ENCODE measurements at places on chromosomes 11 and 22.

DNA sequence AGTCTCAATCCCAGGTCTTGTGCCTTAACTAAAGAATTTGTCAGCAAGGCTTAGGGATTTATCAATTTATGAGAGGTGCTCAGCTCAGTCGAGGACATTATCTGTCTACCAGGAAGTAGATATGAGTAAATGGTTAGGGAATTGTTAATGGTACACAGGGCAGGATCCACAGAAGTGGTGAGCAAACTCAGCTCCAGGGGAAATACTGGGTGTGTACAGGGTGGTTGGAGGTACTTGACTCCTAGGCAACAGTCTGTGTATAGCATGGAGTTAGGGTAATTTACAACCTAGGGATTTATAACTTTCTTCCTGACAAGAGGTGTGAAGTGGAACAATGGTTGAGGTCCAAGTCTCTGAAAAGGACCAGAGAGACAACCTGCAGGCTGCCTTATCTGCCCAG lies 123.4 kb upstream of the OR9Q1 start:
- DNase-seq = no peak

DNA sequence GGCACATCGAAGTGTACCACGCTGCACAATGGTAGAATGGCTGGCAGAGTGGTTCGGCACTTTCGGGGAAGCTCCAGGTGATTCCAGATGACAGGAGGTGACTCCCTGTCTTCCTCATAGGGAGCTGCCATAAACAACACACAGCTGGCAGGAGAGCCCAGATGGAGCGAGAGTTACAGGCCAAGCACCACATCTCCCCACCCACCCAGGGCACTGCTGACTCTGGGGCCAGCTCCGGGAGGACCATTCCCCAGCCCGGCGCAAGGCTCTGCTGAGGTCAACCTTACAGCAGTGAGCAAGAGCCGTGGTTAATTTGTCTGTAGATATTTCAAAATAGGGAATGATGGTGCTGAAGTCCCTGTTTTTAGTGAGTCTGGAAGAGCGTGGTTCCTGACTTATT lies 78.8 kb upstream of the HMGXB4 start:
- no peak for DNase-seq

- no peak for DNase-seq
Measured at GRCh38 chr11:19253153-19253745, 12.5 kb upstream of the E2F8 start.

GRCh38 chr11:84518631-84519183 lies 1108.4 kb downstream of the DLG2 start:
- no peak for DNase-seq

DNA sequence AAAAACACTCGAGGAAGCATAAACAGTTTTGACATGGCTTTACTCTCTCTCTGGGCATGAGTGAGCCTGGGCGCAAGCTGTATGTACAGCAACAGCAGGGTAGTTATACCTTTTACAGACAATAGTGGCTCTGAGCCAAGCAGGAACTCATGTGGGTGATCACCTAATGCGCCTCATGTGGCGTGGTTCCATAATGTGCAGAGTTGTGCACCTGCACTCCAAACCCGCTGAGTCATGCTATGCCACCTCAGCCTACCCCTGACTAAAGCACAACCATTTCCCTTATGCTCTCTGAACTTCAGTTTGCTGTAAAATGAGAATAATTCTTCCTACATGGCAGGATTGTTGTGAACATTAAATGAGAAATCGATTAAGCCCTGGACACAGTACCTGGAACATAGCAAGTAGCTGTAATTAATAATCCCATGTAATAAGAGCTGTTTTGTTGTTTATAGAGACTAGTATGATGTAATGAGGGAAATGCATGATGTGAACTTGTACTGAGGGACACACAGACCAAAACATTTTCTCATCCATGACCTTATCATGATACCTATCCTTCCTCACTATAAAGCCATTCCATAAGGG lies 71.6 kb downstream of the CCDC34 start:
- no peak for DNase-seq

- no peak for DNase-seq
Measured at GRCh38 chr22:20798974-20799373, 25.1 kb downstream of the SERPIND1 start.

- DNase-seq = no peak
Measured at GRCh38 chr11:33709466-33709865, 8.8 kb upstream of the C11orf91 start.

DNA sequence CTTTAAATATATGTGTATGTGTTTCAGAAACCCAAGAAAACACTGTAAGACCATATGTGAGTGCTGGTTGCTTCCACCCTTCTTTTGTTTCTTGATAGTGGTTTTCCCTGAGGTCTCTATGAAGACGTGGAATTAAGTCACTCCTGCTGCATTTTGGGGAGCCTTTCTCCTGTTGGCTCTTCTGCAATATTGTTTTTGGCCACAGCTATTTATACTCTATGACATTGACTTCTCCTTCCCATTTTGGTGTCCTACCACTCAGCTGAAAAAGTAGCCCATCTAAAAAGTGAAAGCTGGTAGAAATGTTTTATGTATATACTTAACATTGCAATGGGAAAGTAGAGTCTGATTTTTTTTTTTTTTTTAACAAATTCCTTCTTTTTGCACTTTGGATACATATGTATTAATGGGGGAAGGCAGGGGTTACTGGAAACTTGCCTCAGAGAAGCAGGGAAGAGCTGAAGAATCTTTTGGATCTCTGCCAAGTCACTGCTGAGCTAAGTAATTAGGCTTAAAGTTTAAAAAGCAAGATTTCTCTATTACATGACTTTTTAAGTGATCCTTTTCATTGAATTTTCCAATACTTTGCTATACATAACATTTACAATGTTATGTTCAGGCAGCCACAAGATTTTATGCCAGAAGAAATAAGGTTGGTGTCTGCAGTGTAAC lies 1.8 kb downstream of the TTC17 start:
- peak; percentile 69 for DNase-seq

DNA sequence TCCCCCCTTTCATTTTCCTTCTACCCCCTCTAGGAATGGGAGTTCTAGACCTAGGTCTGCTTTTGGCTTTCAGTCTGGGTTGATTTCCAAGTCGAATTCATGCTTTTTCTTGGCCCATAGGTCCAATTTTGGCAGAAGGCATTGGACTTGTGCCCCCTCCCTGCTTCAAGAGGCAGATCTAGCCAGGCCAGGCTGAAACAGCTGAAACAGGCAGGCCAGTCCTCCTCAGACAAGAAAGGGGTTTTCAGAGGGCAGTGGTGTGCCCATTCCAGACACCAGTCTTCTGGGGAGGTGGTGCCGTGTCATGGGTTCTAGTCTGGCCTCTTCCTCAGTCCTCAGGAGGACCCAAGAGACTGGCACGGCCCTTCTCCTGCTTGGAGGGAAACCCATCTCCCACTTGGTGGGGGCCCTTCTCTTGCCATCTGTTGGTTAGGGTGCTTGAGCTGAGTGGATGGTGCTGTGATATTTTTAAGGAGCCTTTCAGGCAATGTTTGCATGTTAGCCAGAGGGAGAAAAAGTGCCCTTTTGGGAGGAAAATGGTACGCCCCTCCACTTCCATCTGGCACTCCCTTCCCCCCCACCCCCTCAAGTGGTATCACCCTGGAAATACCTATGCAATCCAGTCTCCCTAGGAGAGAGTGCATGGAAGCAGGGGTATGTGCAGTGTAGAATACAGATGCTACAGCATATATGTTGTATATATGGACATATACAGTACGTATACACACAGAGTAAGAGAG lies 53.6 kb downstream of the SYT13 start:
- DNase-seq = no peak

DNA sequence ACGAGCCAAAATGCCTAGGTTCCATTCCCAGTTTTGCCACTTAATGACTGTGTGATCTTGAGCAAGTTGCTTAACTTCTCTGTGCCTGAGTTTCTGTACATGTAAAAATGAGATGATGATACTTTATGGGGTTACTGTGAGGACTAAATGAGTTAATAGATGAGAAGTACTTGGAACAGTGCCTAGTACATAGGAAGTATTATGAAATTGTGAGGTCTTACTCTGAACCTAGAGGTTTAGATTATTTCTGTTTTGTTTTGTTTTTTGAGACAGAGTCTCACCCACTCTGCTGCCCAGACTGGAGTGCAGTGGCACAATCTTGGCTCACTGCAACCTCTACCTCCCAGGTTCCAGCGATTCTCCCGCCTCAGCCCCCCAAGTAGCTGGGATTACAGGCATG lies 227.0 kb upstream of the POU2AF2 start:
- DNase-seq = no peak

GRCh38 chr11:67273260-67273990 lies 7.2 kb downstream of the GRK2 start:
- DNase-seq = no peak

GRCh38 chr11:118012083-118012669 lies 26.0 kb downstream of the IL10RA start:
- no peak for DNase-seq

GRCh38 chr11:113637636-113638035 lies 68.5 kb downstream of the TMPRSS5 start:
- no peak for DNase-seq

DNA sequence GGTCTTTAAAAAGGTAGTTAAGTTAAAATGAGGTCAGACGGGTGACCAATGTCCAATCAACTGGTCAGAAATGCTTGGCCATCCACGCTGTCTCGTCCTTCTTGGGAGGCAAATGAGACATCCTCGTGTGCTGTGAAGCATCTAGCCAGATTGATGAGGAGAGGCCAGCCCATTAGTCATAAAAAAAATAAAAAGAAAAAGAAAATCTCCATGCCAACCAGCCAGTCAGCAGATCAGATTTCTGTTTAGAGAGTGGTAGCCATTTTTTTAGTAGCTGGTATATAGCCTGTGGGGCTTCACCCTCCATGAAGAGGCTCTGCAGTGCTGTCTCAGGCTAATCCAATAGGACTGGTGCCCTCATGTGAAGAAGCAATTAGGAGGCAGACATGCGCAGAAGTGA lies 343.1 kb upstream of the SYN3 start:
- no peak for DNase-seq

GRCh38 chr11:57131080-57131790 lies 50.5 kb upstream of the LRRC55 start:
- DNase-seq = no peak

- peak; percentile 57 for DNase-seq
Measured at GRCh38 chr11:14249121-14249963, 109.6 kb downstream of the RRAS2 start.

- no peak for DNase-seq
Measured at GRCh38 chr11:44928144-44928543, 22.5 kb downstream of the TP53I11 start.

DNA sequence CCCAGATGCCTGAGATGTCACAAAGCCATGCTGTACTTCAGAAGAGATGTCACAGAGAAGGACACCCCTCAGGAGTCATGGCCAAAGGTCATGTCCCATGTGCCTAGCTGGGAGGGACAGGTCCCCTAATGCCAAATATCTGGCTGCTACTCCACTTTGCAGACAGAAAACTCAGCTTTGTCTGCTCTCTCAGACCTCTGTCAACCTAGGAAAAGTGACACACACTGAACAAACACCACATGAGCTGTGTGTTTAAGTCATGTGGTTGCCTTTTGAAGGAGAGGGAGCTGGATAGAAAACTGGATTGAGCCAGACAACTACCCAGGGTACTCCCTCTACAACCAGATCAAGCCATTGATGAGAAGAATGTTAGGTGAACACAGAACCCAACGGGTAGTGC lies 3.5 kb downstream of the TRIM66 start:
- DNase-seq = no peak

- no peak for DNase-seq
Measured at GRCh38 chr11:22472306-22472705, 134.1 kb downstream of the SLC17A6 start.

DNA sequence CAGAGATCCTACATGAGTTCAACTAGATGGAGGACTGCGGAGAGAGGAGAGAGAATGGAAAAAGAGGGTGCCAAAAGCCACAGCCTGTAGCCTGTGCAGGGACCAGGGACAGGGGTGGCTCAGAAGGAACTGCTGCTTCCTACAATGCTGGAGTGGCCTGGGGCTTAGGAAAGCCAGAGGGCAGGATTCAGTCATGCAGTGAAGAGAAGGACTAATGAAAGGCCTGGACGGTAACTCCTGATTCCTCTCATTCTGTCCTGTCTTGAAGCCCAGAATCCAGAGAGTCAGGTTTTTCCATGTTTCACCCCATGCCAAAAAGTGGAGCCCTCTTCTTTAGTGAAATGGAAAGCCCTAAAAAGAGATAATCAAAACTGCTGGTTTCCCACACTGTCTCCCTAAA lies 48.4 kb upstream of the INCENP start:
- no peak for DNase-seq

DNA sequence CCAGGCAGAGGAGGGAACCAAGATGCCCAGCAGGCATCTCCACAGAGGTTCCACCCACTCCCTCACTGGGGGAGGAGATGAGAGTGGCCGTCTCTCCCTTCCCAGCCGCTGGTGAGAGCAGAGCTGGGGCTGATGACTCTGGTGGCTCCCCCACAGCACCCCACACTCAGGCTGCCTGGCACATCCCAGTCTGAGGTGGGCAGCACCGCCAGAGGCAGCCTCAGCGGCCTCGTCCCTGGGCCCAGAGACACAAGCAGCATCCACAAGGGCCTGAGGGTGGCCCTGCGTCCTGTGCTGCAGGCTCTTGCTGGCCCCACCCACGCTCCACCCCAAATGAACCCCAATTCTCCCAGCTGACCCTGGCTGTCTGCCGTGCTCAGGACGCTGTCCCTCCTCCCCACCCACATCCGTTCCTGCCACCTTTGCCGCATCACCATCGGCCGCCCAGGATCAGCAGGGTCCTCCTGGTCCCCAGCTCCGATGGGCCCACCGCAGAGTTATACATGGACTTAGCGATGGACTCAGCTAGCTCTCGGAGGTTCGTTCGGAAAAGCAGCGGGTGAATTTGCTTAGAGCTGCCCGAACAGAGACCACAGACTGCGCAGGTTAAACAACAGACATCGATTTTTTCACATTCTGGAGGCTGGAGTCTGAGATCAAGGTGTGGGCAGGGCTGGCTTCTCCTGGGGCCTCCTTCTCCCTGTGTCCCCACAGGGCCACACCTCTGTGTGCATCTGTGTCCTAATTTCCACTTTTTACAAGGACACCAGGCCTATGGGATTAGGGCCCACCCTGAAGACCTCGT lies 20.2 kb upstream of the CTSD start:
- DNase-seq = no peak

DNA sequence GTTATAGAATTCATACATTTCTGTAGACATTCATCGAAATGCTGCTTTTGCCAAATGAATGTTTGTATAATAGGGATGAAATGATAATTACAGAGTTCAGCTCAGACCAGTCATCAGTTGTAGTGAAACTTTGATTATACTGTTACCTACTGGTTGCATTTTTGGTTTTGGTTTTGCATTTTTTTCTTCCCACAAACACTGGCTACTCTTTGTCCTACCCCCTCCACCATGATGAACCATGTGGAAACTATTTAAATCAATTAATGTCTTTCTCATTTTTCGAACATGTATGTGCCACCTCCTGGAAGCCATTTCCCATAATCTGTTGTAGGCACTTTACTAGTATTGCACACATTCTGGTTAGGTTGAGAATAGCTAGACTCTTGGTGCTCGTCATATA lies 75.3 kb upstream of the MTNR1B start:
- no peak for DNase-seq
